ENCODE measurements at places on chromosomes 5 and 9.
A peak's percentile ranks its signal among the peaks of the same experiment; 100 is the strongest.

DNA sequence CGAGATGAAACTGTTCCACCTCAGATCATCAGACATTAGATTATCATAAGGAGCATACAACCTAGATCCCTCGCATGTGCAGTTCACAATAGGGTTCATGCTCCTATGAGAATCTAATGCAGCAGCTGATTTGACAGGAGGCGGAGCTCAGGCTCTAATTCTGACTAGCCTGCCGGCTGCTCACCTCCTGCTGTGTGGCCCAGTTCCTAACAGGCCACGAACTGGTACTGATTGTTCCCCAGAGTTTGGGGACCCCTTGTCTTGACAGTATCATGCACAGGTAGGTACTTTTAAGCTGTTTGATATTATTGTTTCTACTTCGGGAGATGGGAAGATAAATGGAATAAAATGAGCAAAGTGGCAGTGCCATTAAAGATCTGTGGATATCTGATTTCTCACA, 66.9 kb downstream of the ZCCHC7 start:
- no peak for DNase-seq

DNA sequence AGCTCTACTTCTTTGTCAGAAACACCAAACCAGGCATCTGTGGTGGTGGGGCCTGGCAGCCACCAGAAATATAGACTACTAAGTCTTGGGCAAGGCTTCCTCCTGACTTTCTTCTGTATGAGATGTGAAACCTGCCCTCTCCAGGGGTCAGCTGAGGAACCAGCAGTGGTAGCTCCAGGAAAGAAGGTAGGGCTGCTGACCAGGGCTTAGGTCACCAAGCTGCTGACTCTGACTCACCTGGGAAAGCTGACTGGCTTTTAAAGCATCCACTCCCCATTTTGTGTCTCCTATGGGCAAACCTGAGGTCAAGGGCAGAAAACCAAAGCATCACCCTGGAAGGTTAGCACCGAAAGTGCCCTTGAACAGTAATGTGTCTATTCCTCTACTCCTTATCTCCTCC, 10.4 kb upstream of the SH3TC2 start:
- DNase-seq: no peak

- no peak for DNase-seq
Measured at GRCh38 chr5:10235350-10235749, 14.3 kb downstream of the ATPSCKMT start.

GRCh38 chr9:27195191-27195590, 86.2 kb downstream of the TEK start:
- no peak for DNase-seq

GRCh38 chr5:10797261-10797660, 36.2 kb upstream of the DAP start:
- no peak for DNase-seq

- DNase-seq: no peak
Measured at GRCh38 chr5:151758141-151758429, 346 bp downstream of the ATOX1 start.

- DNase-seq: no peak
Measured at GRCh38 chr5:124889850-124890249, 143.4 kb upstream of the ZNF608 start.

DNA sequence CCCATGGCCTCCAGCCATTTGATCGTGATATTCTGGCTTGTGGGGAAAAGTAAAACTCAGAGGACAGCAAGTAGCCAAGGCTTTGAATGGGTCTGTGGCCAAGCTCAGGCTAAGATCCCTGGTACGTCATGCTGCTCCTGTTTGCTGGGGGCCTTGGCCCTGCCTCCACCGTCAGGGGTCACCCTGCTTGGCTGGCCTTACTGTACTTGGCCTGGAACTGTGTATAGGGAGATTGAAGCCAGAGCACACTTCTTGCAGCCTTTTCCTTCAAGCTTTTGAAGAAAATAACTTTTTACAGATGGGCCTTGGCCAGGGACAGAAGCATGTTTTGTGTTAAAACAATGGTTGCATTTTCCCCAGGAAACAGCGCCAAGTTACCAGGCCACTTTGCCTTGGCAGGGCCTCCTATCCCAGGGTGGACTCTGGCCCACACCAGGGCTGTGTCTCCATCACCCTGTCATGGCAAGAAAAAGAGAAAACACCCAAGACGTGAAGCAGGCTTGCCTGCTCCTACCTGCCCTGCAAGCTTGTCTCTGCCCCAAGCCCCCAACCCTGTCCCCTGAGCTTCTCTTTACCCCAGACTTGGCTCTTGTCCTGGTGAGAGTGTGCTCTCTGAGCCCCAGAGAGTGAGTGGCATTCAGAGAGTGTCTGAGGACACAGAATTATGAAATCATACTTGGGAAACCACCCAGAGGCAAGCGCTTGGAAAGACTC, 286.9 kb downstream of the GADD45G start:
- no peak for DNase-seq

- no peak for DNase-seq
Measured at GRCh38 chr5:4230786-4231641, 635.4 kb downstream of the IRX1 start.

- no peak for DNase-seq
Measured at GRCh38 chr5:22250528-22250927, 602.6 kb downstream of the CDH12 start.

GRCh38 chr5:169736653-169737052, 99.6 kb downstream of the DOCK2 start:
- DNase-seq: no peak

GRCh38 chr5:36854402-36855140, 22.0 kb upstream of the NIPBL start:
- no peak for DNase-seq

DNA sequence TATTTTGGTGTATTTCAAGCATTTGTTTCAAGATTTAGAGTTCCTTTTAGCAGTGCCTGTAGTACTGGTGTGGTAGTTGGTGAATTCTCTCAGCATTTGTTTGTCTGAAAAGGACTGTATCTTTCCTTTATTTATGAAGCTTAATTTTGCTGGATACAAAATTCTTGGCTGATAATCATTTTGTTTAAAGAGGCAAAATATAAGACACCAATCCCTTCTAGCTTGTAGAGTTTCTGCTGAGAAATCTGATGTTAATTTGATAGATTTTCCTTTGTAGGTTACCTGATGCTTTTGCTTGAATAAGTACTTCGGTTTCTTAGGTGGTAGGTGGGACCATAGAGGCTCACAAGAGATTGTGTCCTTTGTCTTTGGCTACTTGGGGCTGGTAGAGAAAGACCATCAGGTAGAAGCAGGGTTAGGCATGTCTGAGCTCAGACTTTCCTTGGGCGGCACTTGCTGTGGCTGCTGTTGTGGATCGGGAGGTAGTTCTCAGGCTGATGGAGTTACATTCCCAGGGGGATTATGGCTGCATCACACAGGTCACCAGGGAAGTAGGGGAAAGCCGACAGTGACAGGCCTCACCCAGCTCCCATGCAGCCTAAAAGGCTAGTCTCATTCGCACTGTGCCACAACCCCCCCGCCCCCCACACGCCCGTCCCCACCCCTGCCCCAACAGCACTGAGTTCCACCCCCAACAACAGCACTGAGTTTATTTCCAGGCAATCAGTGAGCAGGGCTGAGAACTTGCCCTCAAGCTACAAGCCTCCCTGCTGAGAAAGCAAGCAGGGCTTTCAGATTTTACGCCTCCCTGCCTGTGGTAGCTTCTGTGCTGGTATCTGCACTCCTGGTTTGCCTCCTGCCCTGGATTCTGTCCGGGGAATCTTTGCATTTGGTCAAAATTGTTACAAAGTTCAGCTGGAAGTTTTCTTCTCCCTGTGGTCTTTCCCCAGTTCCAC, 127.1 kb upstream of the GLRA1 start:
- no peak for DNase-seq

DNA sequence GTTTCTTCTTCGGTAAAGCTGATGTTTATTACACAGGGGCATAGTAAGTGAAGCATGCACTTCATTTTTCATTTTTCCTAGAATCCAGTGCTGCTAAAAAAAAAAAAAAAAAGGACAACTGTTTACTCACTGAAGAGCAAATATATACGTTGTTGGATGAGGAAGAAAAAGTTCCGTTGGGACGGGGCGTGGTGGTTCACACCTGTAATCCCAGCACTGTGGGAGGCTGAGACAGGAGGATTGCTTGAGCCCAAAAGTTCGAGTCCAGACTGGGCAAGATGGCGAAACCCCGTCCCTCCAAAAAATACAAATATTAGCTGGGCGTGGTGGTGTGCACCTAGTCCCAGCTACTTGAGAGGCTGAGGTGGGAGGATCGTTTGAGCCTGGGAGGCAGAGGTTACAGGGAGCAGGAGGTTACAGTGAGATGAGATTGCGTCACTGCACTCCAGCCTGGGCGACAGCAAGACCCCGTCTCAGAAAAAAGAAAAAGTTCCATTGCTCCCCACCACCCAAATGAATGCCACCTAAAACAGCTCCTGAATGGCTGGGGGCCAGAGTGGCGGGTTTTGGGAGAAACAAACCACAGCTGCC, 60.1 kb upstream of the GNE start:
- DNase-seq: no peak

- DNase-seq: no peak
Measured at GRCh38 chr5:56303511-56303910, 70.4 kb upstream of the ANKRD55 start.

GRCh38 chr5:58057324-58057723, 402.6 kb downstream of the PLK2 start:
- no peak for DNase-seq

GRCh38 chr5:120510098-120510637, 46.1 kb downstream of the PRR16 start:
- no peak for DNase-seq

DNA sequence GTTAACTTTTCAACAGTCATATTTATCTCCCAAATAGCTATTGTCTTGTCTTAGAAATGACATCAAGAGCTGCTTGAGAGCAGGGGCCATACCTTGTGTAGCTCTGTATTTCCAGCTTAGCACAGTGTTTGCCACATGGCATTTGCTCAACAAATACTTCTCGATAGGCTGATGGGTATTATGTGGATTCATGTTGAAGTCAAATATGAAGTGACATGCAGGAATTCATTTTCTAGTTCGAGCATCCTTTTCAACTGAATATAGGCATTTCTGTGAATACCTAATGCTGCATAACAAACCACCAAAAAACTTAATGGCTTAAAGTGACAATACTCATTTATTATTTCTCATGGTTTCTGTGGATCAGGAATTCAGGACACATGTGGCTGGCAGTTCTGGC, 125.6 kb downstream of the TLE1 start:
- no peak for DNase-seq

DNA sequence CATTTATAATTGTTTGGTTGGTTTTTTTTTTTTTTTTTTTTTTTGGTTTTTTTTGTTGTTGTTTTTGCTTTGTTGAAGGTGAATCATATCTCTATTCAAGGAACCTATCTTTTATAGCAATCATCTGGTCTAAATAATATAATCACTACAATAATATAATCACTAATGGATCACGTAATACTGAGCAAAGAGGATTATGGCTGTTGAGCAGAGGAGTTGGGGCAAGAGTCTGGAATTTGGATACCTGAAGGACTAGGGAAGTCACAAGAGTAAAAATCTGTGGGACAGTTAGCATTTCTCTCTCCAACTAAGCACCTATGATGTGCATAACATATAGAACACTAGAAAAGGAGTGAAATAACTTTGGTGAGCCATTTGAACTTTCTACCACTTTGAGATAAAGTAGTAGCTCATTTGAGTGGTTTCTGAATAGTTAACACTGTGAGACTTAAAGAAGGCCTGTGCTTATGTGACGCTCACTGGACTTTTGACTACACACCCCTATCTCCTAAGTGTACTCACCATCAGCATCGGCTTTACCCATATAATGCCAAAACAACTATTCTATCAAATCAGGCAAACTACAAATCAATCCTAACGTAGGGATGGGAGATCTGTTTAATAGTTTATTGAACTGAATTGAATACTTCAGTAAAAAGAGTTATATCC, 564.9 kb upstream of the TUSC1 start:
- no peak for DNase-seq

DNA sequence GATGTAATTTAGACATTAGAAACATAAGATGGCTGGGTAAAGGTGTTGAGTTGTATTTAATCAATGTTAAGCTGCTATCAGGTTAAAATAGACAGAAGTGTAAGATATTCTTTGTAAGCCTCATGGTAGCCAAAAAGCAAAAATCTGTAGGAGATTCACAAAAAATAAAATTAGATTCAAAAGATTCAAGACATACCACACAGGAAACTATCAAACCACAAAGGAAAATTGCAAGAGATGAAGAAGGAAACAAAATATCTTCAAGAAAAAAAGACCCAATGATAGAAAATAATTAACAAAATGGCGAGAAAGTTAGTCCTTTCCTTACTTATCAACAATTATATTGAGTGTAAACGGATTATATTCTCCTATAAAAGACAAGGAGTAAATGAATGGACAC, 15.3 kb downstream of the XRCC4 start:
- DNase-seq: no peak

DNA sequence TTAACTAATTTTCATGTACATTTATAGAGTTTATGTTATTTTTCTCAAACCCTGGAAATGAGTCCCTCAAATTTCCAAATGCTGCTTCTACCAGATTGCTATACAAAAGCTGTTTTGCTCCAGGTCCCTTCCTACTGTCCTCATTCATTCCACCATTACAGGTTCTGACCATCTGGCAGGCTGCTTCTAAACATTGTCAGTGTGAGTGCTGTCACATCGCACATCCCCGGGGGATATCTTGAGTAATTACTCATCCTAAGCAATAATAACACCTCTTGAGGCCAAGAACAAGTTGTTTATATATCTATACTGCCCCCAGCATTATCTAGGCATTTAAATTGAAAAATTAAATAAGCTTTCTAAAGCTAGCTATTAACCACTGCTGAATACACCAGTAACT, 1675.3 kb upstream of the CDH6 start:
- no peak for DNase-seq

- no peak for DNase-seq
Measured at GRCh38 chr5:77367741-77368140, 124.4 kb downstream of the WDR41 start.

DNA sequence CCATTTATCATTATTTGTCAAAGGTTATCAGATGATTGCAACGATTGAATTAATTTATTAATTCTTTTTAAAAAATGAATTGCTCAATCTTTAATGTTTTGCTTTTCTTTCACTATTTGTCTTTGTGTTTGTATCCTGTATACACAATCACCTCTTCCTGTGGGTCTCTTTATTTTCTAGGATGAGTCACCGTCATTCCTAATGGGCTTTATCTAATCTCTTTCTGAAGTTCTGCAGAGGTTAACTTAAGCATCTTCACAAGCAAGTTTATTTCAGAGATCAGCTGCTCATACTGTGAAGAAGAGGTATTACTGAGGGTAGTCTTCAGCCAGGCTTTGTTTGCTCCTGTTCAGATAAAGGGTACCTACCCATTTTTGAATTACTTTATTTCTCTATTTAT, 323.9 kb downstream of the NNT start:
- DNase-seq: no peak

- no peak for DNase-seq
Measured at GRCh38 chr5:81904861-81905260, 67.0 kb upstream of the ATG10 start.

GRCh38 chr9:134328841-134329575, 2.8 kb downstream of the RXRA start:
- DNase-seq: no peak

- peak; percentile 81 for DNase-seq
Measured at GRCh38 chr5:132064738-132065331, 4.4 kb downstream of the IL3 start.

GRCh38 chr5:109878887-109879286, 189.2 kb downstream of the MAN2A1 start:
- DNase-seq: no peak

GRCh38 chr9:121226175-121226574, 24.5 kb upstream of the RAB14 start:
- DNase-seq: no peak

GRCh38 chr9:137138058-137138721, 764 bp upstream of the GRIN1 start:
- peak; percentile 17 for DNase-seq

- no peak for DNase-seq
Measured at GRCh38 chr9:95171001-95171400, 146.5 kb downstream of the FANCC start.

GRCh38 chr5:150270541-150271295, 18.9 kb downstream of the CAMK2A start:
- DNase-seq: no peak

All from stimulated activated naive CD8-positive, alpha-beta T cell treated with anti-CD3 and anti-CD28 coated beads, Interleukin-15, amount 100 ng/mL, for 72 hours (primary cell).